ENCODE measurements at places on chromosomes 1 and 21.

- DNase-seq: no peak
These were observed 220.7 kb upstream of the HOOK1 start for GRCh38 chr1:59593798-59594790.

DNA sequence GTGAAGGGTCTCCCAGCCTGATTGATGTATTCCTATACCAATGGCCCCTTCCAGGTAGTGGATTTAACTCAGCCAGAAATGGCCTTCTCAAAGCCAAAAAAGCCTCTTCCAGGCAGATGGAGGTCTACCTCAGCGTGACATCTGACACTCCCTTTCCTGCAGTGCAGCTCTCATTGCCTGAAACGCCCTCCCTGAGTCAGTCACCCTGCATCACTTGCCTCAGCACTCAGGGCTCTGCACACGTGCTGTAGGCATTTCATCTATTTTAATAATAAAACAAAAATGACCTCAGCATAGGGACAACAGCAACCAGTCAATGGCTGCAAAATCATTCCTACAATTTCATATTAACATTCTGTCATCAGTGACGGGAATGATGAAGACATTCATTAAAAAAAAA lies 64.4 kb upstream of the GJA5 start:
- DNase-seq: no peak

DNA sequence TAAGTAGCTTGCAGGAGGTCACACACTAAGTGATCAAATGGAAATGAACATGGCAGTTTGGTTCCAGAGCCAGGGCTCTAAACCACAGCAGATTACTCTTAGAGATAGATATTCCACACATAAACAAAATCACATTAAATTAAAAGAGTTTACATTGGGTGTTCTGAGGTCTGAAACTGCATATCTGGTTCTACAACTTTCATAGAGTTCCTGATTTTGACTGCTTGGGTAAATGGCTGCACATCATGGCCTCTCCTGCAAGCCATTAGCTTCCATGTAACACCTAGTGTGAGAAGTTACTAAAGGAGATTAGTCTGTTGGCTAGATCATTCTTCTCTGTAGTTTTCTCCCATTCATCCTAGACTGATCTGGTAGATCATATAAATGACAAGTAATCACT lies 12.8 kb upstream of the XCL2 start:
- DNase-seq: no peak

GRCh38 chr21:32812035-32812434 lies 40.5 kb upstream of the PAXBP1 start:
- DNase-seq: no peak

Measured in activated CD4-positive, alpha-beta T cell treated with anti-CD3 and anti-CD28 coated beads for 24 hours (primary cell).